CD4-positive, alpha-beta T cell (primary cell): ENCODE measurements at places on chromosomes 12 and 14. TPM values are rescaled to one million over a fixed set of nuclear protein-coding genes. Genes with fewer than 3 reads are reported as not detected.

JPH4 gene
- total RNA-seq = not detected

KRT6C gene
- total RNA-seq = not detected

TRAFD1 gene
- 20.4 TPM for total RNA-seq

TOMM20L gene
- not detected for total RNA-seq

- DNase-seq = no peak
These were observed 14.0 kb downstream of the GDF3 start for GRCh38 chr12:7681535-7681934.

DNA sequence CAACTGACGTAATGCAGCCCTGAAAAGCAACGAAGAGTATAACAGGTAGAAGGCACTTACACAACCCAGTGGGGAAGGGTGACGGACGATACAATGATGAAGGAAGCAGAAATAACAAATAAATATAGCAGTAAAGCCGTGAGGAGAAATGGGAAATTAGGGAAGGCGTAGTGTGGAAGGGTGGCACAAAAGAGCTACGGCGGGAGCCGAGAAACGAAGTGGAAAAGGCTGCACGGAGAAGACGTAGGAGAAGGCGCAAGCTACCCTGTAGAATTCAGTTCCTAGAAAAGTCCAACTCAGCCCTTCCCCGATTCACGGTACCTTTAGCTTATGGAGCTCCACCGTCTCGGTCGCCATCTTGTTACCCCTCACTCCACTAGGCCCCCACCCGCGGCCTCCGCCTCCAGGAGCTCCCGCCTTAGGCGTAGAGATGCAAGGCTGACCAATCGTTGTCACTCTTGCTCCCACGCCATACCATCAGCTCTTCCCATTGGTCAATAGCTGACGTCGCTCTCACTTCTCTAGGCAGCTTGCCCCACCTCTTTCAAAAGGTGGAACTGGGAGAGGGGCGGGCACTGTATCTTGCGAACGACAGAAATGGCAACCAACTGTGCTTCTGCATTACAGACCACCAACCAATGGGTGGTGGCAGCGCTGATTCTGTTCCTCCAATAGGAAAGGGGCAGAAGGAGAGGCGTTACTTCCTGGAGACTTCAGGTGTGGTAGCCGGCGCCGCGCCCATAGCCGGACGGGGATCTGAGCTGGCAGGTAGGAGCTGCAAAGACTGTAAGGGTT is at the start of the genes ORMDL2 and SARNP:
Gene ORMDL2, plus strand, starts transcription at position 697 of the 795 bp plus-strand sequence. CDS start 959 bp downstream, outside the sequence.
Gene SARNP, minus strand, starts transcription at position 380 of the 795 bp plus-strand sequence. Its CDS starts 23 bp downstream, at position 357.
- DNase-seq = peak; percentile 94

DNA sequence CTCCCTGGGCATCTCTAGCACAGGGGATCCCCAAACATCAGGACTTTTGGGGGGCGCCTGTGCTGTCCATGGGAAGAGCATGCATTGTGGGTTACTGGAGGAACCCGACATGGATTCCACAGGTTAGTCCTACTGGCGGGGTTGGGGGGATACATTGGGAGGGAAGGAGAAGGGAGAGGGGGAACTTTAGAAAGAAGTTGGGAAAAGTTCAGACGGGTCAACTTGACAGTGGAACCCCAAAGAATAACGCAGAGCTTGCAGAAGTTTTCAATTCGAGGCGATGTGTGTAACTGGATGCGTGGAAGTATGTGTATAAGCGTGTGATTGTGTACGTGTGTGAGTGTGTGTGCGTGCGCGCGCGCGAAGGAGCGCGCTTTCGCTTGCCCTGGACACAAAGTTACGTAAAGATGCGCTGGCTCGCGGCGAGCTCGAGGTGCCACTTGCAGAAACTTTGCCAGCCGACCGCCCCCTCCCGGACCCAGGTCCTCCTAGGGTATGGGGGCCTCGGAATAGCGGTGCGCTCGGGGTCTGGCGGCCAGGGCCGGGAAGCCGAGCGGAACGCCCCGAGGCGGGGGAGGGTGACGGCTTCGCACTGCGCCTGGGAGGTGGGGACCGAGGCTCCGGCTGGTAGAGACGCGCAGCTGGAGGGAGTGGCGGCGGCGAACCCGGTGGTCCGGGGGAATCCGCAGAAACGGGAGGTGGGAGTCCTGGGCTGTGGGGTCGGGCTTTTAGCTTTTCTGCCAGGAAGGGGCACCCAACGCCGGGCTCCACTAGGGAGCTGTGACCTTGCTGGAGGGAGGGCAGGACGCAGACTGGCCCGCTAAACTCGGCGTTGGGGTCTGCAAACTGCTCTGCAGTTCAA is 669 bp downstream of the RFX4 start:
- DNase-seq = no peak

DNA sequence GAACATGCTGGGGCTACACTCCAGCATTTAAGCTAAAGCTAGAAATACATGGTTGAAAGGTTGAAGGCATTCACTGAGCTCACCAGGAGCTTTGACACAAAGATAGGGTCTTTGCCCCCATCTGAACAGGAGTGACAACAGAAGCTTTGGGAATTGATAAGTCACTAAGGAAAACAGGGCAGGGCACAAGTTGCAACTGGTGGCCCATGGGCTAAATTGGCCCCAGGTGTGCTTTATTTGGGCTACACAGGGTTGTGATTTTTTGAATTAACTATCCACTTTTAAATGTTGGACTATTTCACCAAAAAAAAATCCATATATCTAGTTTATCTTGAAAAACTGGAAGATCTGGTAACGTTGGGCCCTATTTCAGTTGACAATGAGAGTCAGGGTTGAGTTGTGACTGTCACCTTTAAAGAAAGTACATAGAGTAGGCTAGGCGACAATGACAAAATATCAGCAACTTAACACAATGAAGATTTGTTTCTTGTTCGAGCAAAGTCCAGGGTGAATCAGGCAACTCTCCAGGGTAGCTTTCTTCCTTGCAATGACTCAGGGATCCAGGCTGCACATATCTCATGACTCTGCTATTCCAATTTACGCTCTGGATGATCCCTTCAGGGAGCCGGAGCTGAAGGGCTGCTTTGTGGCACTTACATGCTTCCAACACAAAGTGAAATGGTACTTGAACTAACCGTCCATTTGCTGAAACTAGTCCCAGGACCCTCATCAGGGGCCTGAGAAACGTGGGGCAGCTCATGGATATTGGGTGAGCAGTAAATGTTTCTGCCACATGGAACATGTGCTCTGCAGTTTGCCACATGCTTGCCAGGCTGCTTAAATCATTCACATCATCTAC is 13.3 kb upstream of the EIF4B start:
- DNase-seq = no peak

- DNase-seq = no peak
These were observed 27.1 kb upstream of the TCL1A start for GRCh38 chr14:95741038-95741490.
